Fibroblast of skin of scalp (primary cell): ENCODE measurements at places on chromosomes 1 and 21.

GRCh38 chr21:17532292-17532691 lies 19.4 kb downstream of the CXADR start:
- no peak for DNase-seq

DNA sequence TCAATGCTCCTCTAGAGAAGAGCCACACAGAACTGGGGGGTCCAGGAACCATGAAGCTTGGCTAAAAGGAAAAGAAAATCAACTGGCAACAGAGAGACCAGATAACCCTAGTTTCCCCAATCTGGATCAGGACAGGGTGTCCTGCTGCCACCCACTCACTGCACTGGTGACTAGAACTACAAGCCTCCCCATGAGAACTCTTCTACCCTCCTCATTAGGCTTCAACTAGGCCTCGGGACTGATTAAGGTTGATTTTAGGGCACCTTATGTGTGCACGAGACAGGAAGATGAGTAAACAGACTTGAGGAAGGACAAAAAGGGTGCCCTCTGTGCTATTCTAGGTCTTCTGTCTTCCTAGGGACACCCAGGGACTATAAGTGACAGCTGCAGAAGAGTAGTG lies 2.3 kb upstream of the SF3B4 start:
- no peak for DNase-seq

- DNase-seq: peak; percentile 9
Measured at GRCh38 chr1:232923739-232924386, 26.5 kb upstream of the NTPCR start.

DNA sequence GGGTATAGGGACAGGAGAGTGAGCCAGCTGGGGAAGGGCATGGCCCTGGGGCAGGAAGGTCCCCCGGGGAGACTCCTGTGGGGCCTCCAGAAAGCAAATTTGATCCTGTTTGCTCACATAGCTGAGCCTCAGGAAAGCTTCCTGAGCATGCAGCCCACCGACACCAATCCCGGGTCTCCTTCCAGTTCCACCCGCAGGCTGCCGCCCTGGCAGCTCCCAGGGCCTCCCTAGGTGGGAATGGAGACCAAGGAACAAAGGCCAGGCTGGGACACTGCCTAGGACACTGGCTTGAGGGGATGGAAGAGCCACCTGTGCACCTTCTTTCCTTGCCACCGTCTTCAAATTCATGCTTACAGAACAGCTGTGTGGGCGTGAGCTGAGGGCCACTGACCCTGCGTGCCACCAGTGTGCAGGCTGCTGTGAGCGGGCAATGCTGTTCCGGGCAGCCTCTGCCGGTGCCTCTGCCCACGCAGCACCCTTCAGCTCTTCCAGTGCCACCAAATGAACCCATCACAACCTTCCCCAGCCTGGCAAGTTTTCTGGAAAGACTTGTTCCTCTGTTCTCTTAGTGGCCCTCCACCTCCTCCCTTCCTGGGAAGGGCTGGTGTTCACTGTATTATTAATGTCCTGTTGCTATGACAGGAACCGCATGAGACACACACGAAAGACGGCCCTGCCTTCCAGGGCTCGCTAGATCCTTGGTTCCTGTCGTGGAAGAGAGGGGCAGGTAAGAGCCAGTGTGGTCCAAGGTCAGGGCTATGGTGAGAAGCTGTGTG lies 53.6 kb downstream of the ACBD3 start:
- DNase-seq: no peak

- no peak for DNase-seq
Measured at GRCh38 chr1:9404117-9404914, 111.6 kb downstream of the SPSB1 start.

- peak; percentile 64 for DNase-seq
Measured at GRCh38 chr21:29904359-29905282, 35.2 kb downstream of the GRIK1 start.
